ENCODE measurements at places on chromosomes 6 and 20.

GRCh38 chr20:60053125-60053817 is 95.0 kb downstream of the CDH26 start:
- DNase-seq, result no peak

DNA sequence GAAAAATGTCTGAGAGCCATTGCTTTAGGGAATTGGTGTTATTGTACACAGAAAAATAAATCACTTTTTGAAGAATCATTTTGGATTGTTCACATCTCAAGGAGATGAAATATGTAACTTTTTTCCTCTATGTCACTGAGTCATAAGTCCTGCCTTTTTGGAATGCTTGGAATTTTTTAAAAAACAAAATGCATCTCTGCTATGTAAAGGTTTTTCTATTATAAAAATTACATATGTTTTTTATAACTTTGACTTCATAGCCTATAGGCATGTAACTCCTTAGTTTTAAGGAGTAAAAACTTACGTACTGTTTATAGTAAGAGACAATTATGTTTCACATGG is 8.7 kb downstream of the RNF144B start:
- no peak for DNase-seq

GRCh38 chr6:56953597-56954402 is 1.1 kb upstream of the BEND6 start:
- DNase-seq, result no peak

DNA sequence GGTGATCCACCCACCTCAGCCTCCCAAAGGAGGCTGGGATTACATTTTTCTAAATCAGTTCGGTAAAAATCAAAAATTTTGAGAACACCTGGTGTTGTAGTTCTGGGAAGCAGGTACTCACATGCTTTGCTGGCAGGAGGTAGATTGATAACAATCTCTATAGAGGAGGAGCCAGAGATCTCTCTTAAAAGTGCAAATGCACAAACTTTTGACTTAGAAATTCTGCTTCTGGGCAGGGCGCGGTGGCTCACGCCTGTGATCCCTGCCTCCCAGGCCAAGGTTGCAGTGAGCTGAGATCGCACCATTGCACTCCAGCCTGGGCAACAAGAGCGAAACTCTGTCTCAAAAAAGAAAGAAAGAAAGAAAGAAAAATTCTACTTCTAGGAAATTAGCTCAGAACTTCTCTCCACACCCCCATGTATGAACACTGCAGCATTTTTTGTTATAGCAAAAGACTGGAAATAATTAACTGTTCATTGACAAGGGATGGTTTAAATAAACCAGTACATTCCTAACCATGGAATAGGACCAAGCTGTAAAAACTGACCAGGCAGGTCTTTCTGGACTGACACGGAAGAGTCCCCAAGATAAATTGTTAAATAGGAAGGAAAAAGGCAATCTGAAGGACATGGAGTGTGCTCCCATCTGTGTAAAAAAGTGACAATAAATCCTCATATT is 14.4 kb upstream of the TRIB3 start:
- DNase-seq, result no peak

- no peak for DNase-seq
Measured at GRCh38 chr6:120735641-120736040, 598.6 kb downstream of the TBC1D32 start.

DNA sequence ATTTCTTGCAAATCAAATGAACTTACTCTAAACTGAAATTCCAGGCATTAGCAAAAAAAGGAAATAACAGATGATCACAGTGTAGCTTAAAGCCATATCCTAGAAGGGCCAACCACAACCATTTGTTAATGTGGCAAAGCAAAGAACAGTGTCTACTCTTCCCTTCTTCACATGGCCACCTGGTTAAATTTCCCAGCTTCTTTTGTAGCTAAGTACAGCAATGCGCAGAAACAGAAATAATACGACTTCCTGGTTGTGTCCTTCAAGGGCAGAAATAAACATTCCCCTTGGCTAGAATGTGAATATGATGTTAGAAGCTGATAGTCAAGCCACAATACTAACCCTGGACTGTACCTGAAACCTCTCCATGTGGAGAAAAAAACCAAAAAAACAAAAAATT is 9.6 kb downstream of the SNX3 start:
- no peak for DNase-seq

GRCh38 chr6:149324428-149324827 is 6.9 kb downstream of the TAB2 start:
- no peak for DNase-seq

GRCh38 chr6:25946631-25947030 is 16.0 kb upstream of the TRIM38 start:
- no peak for DNase-seq

DNA sequence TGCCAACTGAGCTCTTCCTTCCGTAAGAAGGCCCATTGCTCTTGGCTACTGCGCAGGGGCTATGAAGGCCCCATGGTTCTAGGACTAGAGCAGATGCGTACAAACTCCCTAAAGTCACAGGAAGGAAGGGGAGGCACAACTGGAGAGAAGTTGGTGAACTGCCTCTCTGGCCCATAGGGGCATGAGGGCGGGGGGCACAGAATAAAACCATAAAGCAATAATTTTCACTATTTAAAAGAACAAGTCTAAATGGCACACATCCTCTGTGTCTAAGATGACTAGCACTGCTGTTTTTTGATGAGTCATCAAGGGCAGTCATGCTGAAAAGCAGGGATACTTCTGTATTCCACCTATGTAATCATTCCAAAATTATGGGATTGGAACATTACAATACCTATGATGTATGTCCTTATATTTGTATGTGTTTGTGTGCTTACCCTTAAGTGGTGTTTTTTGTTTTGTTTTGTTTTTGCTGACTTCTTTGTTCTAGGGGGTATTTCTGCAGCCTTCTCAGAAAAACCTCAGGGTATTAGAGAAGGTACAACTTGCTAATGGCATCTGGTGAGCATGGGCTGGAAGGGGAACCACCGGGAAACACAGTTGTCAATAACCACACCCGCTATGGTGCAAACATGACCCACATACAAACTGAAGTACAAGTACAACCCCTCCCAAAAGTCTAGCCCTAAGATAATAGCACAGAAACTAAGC is 36.9 kb downstream of the B4GALT5 start:
- no peak for DNase-seq

GRCh38 chr20:1802385-1803060 is 92.7 kb upstream of the SIRPA start:
- no peak for DNase-seq

DNA sequence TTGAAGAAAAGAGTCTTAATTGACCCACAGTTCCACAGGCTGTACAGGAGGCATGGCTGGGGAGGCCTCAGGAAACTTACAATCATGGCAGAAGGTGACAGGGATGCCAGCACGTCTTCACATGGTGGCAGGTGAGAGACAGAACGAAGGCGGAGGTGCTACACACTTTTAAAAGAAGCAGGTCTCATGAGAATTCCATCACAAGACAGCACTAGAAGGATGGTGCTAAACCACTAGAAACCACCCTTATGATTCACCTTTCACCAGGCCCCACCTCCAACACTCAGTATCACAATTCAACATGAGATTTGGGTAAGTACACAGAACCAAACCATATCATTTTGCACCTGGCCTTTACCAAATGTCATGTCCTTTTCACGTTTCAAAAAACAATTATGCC is 20.9 kb downstream of the TAGAP start:
- no peak for DNase-seq

GRCh38 chr6:148892247-148892646 is 145.4 kb downstream of the UST start:
- DNase-seq, result no peak

Measured in stimulated activated CD4-positive, alpha-beta T cell treated with anti-CD3 and anti-CD28 coated beads, Interleukin-1b, Interleukin-23, amount 100 ng/mL, for 1 hour (primary cell).